ENCODE measurements at places on chromosomes 4 and X.

- no peak for DNase-seq
These were observed 411.2 kb downstream of the SPOCK3 start for GRCh38 chr4:166823126-166823525.

- DNase-seq = no peak
These were observed 1.3 kb upstream of the ZNF141 start for GRCh38 chr4:336099-336892.

DNA sequence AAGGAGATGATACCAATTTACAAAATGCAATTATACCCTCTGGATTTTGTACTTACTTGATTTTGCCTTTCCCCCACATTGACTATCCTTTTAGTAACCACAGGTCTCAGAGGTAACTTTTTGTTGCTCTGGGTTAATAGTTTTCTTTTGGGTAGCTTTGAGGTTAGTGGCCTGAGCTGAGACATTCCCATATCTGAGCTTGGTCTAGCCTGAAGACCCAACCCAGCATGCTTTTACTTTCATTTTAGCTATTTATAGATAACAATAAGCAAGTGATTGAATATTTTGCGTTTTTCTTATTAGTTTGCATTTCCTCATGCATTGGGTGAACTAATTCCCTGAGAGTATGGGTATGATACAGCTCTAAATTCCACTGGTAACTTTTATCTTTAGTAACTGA is 11.8 kb downstream of the HTN1 start:
- DNase-seq = no peak

GRCh38 chrX:39564751-39565150 is 533.0 kb downstream of the BCOR start:
- DNase-seq = no peak

- DNase-seq = peak; percentile 61
These were observed 18.1 kb upstream of the CXCL2 start for GRCh38 chr4:74117024-74117534.

Data from thoracic aorta (tissue), 2 donors.